ENCODE measurements at places on chromosomes 11 and 22. TPM values are rescaled to one million over a fixed set of nuclear protein-coding genes. Genes with fewer than 3 reads are reported as not detected.
A peak's percentile ranks its signal among the peaks of the same experiment; 100 is the strongest.

The MRGPRE gene
- 0.42 TPM for total RNA-seq

GRCh38 chr11:64870176-64870892 lies 8.1 kb downstream of the EHD1 start:
- peak; percentile 70 for DNase-seq

- no peak for DNase-seq
These were observed 430.8 kb upstream of the CNTN5 start for GRCh38 chr11:98589967-98590366.

GRCh38 chr11:33687733-33688479 lies 12.7 kb downstream of the C11orf91 start:
- DNase-seq = no peak

DNA sequence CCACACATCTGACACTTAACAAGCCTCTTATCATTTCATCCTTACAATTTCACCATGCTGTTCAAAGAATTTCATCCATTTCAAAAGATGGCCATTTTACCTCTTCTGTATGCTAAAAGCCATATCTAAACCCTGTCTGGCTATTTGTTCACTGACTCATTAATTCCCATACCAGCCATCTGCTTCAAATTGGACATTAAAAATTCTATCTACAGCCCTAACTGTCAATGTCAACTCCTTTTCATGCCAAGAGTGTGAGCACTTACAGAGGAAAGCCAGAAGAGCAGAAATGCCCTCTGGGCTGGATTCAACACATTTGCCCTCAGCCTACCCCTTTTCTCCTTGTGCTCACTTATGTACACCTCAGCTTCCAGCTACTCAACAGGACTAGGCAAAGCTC lies 59.2 kb downstream of the SYTL2 start:
- no peak for DNase-seq

GRCh38 chr11:102662607-102663006 lies 37.5 kb upstream of the MMP20 start:
- DNase-seq = no peak

- no peak for DNase-seq
These were observed 96.7 kb upstream of the LUZP2 start for GRCh38 chr11:24400059-24400665.

Data from left ventricle myocardium superior (tissue), 1 donor.